ENCODE measurements at places on chromosomes 16 and 17. TPM values are rescaled to one million over a fixed set of nuclear protein-coding genes. Genes with fewer than 3 reads are reported as not detected.

DNA sequence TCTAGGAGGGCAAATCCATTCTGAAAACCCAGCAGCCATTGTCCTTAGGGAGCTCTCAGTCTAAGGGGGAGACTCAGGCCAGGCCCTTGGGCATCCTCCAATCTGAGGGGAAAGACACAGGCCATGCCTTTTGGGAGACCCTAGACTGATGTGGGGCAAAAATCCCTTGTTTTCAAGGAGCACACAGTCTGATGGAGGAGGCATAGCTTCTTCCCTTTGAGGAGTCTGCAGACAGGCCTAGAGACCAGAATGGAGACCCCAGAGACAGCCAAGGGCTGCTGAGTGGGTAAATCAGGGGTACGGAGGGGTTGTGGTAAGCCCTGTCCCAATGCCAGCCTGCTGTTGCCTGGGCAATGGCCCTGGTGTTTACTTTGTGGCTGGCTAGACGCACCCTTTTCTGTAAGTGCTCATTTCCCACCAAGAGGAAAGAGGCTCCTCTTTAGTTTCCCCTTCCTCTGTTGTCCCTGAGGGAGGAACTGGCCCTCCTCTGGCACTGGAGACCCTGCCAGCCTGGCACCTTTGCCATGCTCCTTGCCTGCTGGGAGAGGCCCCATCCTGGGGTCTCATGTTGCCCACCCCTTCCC lies 19.3 kb downstream of the ARHGAP23 start:
- DNase-seq, result no peak

DNA sequence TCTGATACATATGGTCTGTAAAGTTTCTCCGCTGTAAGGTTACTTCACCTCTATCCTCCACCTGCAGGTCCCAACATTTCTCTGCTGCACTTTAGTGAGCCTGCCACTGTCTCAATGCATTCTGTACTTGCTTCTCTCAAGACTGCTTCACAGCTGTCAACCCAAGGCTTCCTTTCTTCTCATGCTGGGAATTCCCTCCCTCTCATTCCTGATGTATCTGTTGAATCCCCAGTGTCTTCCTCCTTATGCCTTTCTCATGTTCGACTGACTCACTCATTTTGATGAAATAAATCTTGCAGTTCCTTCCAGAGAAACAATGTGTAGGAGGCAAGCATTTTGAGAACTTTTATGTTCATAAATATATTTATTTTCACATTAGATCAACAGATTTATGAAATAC lies 288.3 kb downstream of the CNTNAP4 start:
- no peak for DNase-seq

The MPV17L gene
- 0.30 TPM for total RNA-seq

The ASB16 gene
- not detected for total RNA-seq
